ENCODE measurements at places on chromosomes 7 and 10. TPM values are rescaled to one million over a fixed set of nuclear protein-coding genes. Genes with fewer than 3 reads are reported as not detected.

- no peak for DNase-seq
Measured at GRCh38 chr10:5042922-5043321, 39.3 kb upstream of the AKR1C2 start.

DNA sequence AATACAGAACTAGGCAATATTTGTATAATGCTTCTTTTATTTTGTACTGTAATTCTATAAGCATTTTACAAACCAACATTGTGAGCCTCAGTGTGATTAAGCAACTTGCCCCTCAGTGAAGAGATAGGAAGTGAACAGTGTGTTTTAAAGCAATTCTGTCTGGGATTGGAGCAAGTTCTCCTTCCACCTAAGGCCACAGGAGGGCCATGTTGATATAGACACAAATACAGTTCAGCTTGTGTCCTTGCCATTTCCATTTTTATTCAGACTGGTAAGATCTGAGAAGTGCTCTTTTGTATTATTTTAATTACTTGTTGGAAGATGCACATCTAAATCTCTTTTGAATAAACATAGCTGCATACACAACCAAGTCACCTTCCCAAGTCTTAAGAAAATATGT, 416.3 kb upstream of the COBL start:
- no peak for DNase-seq

DNA sequence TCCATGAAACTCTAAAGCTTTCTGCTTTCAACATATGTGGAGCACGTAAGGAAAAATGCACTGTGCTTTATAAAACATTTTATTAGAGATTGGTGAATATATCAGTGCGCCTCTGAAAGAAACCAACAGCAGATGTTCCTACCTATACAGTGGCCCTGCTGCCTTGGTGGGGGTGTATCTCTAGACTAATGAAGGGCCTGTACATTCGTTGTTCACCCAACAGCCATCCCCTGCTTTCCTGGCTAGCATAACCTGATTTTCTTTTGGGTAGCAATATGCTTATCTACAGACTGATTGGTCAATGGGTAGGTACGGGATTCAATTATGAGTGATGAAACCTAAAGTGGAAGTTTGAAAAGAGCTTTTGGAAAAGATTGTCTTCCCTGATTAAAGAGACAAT, 119.7 kb upstream of the FAM133B start:
- no peak for DNase-seq

DNA sequence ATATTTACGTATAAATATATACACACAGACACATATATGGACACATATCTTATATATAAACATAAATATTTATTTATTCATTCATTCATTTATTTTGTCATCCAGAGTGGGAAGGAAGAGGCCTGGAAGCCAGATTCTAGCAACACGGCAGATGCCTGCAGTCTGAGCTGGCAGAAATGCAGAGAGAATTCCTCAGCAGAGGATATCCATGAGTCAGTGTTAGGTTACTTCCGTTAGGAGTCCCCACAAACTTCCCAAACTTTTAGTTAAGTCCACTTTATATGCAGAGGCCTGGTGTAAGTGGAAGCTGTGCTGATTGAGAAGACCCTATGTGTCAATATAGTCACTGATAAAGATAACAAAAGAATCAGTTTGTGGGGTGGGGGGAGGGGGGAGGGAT, 89.6 kb downstream of the PPP1R17 start:
- DNase-seq: no peak

The GAD2 gene
- total RNA-seq: not detected

DNA sequence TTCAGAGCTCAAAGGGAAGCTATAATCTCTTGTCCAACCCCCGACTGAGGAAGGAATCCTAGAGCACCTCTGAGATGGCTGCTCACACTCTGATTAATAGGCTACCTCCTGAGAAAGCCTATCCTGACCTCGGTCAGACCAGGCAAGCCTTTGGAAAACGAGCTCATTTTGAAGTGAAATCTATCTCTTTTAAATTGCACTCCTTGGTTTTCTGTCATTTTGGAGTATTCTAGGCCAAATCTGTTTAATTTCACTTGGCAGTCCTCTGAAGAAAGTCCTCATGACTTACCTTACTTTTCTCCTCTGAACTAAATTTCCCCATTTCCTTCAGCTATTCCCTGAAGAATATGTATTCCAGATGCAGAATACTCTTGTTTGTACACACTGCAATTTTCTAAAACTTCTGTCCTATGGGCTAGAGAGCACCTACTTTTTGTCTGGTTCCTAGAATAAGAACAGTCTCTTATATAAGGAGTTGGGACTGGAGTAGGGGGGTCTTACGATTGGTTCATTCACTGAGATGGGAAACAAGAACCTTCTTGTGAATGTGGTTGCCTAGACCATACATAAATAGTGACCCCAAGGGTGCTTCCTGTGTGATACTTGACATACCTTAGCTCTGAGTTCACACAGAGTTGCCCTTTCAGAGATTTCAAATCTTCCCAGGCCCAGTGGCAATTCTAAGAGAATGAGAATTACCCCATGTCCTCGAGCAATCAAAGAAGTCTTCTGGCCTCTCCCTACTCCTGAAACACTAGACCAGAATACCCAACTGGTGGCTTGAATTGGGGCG, 31.9 kb upstream of the HPS1 start:
- no peak for DNase-seq

- no peak for DNase-seq
Measured at GRCh38 chr7:494906-495305, 24.7 kb downstream of the PDGFA start.

The CRHR2 gene
- total RNA-seq: not detected

The CCL24 gene
- total RNA-seq: not detected

The FANK1 gene
- 19.1 TPM for total RNA-seq

The WIPF3 gene
- total RNA-seq: 2.0 TPM

- DNase-seq: no peak
Measured at GRCh38 chr10:102713539-102713813, 721 bp downstream of the ARL3 start.

GRCh38 chr10:77576444-77577032, 61.1 kb downstream of the KCNMA1 start:
- DNase-seq: no peak

The AQP1 gene
- total RNA-seq: 0.57 TPM

- DNase-seq: no peak
Measured at GRCh38 chr7:151140826-151141225, 26.7 kb downstream of the GBX1 start.

DNA sequence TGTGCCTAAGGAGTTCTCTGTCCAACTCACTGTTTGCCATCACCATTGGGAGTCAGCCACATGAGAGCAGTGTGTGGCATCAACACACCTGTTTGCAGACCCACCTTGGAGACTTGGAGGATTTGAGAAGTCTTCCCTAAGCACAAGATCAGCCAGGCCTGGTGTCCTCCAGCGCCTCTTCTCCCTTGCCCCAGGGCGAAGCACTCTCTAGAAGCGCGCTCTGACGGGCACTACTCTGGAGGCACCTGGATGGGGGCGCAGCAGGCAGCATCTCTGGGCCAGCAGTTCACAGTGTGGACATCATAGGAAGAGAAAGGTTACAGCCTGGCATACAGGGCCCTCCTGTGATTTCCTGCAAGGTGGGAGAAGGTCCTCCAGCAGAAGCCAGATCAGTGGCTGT, 289.3 kb downstream of the CELF2 start:
- no peak for DNase-seq

DNA sequence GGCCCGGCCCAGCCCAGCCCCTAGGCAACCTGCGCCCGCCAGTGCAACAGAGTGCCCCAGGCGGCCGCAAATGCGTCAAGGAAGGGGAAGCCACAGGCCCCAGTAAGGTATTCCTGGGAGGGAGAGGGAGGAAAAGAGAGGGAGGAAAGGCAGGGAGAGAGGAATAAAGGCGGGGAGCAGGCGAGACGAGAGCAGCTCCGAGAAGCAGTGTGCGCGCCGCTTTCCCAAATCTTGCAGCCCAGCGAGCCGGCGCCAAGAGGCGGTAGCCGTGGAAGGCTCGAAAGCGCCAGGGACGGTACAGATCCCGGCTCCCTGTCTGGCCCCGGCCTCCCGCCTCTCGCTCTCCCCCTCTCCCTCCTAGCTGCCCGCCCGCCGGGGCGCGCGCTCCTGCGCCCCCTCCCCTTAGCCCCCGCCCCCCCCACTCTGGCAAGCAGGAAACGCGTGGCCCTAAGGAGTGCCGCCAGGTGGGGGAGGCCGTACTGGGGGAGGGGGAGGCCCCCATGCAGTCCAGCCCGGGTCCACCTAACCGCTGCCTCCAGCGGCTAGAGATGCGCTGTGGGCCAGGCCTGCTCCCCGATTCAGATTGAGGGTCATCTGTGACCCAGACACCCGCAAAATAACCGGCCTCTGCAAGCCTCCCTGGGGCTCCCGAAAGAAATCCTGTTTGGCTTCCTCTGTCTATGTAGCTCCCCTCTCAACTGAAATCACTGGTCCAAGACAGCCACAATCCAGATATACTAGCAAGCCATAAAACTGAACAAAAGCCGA, 4.3 kb downstream of the HOXA10 start:
- no peak for DNase-seq

DNA sequence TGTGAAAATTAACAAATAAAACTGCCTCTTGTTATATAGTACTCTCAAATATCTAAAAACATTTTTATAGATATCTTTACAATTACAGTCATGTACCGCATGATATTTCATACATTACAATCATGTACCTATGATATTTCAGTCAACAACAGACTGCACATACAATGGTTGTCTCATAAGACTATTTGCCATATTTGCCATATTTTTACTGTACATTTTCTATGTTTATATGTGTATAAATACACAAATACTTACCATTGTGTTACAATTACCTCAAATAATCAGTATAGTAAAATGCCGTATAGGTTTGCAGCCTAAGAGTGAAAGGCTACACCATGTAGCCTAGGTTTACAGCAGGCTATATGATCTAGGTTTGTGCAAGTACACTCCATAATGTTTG, 336.0 kb upstream of the PCDH15 start:
- no peak for DNase-seq

The TMEM229A gene
- total RNA-seq: not detected

The MYL10 gene
- total RNA-seq: not detected

DNA sequence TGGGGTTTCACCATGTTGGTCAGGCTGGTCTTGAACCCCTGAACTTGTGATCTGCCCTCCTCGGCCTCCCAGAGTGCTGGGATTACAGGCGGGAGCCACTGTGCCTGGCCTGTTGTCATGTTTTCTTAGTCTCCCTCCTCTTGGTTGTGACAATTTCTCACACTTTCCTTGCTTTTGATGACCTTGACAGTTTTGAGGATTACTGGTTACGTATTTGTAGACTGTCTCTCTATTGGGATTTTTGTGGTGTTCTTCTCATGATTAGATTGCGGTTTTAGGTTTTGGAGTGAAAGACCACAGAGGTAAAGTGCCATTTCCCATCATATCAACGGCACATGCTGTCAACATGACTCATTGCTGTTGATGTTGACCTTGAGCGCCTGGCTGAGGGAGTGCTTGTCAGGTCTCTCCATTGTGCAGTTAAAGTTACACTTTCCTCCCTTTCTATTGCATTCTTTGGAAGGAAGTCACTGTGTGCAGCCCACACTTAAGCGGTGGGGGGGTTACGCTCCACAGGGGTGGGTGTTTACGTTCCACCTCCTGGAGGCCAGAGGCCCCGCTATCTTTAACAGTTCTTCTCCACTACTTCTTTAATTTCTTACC, 10.8 kb downstream of the NEURL1 start:
- DNase-seq: no peak

The SPDYE5 gene
- not detected for total RNA-seq

The SEMA3E gene
- 7.3 TPM for total RNA-seq

DNA sequence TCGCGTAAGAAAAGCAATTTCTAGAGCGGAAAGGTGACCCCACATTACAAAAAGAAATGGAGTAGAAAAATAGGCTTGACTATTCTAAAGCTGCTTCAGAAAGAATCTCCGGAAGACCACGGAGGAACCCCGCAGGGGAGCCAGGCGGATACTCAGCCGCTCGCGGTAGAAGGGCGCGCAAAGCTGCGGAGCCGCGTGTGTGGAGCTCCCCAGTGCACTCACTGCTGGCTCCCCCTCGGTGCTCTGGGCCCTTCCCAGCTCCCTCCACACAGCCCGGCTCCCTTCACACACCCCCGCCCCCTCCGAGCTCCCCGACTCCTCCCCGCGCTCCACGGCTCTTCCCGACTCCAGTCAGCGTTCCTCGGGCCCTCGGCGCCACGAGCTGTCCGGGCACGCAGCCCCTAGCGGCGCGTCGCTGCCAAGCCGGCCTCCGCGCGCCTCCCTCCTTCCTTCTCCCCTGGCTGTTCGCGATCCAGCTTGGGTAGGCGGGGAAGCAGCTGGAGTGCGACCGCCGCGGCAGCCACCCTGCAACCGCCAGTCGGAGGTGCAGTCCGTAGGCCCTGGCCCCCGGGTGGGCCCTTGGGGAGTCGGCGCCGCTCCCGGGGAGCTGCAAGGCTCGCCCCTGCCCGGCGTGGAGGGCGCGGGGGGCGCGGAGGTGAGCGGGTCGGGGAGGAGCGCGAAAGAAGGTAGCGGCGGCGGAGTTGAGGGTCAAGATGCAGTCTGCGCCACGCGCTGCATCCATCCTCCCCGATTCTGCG, at the start of gene STEAP2:
Gene STEAP2, plus strand, starts transcription at position 350 of the 758 bp plus-strand sequence. CDS start 13,343 bp downstream, outside the sequence.
- DNase-seq: peak; percentile 24

GRCh38 chr7:47376991-47377616, 204.8 kb downstream of the TNS3 start:
- no peak for DNase-seq

- no peak for DNase-seq
Measured at GRCh38 chr7:8205537-8205936, 56.4 kb downstream of the ICA1 start.

GRCh38 chr10:105718207-105718995, 1077.3 kb downstream of the SORCS3 start:
- no peak for DNase-seq

- no peak for DNase-seq
Measured at GRCh38 chr7:36312064-36312914, 77.4 kb upstream of the ANLN start.

- DNase-seq: no peak
Measured at GRCh38 chr10:114017271-114017670, 26.4 kb upstream of the ADRB1 start.

The PNLIPRP3 gene
- not detected for total RNA-seq

DNA sequence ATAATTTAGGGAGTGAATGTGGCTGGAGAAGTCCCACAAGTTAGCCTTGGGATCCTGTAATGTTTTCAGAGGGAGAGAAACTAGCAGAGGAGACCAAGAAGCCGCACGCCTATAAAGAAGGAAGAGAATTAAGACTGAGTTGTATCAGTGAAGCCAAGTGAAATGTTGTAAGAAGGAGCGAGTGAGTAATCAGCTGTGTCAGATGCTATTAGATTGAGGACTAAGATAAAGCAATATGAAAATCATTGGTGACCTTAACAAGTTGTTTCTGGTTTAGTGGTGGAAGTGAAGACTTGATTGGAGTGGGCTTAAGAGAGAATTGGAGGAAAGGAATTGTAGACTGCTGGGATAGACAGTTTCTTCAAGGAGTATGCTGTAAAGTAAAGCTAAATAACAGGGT, 8.8 kb downstream of the CCSER2 start:
- DNase-seq: no peak

- DNase-seq: no peak
Measured at GRCh38 chr10:117417196-117417595, 42.0 kb upstream of the PDZD8 start.

DNA sequence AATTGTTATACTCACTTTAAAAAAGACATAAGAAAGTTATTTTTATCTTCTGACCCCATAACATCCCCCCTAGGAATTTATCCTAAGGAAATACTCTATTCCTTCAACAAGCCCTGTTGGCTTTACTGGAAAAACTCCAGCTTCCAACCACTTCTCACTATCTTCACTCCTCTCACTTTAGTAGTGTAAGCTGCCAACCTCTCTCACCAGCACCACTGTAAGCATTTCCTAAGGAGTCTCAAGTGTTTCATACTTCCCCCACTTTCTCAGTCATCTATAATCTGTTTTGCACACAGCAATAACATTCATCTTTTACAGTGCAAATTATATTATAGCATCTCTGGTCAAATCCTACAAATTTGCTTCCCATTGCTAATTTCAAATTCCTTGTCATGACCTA, 45.8 kb downstream of the GPR85 start:
- no peak for DNase-seq
